ENCODE measurements at places on chromosomes 7 and 10. TPM values are rescaled to one million over a fixed set of nuclear protein-coding genes. Genes with fewer than 3 reads are reported as not detected.

Gene PRKG1
- 50.2 TPM for total RNA-seq

Gene HIBADH
- total RNA-seq = 10.6 TPM

- no peak overlapping the region for H3K27ac ChIP-seq
- H3K27me3 ChIP-seq = no peaks in the 10 kb centered on the region
- no peak for DNase-seq
- no peaks in the 10 kb centered on the region for H3K36me3 ChIP-seq
These were observed 136.0 kb upstream of the COL1A2 start for GRCh38 chr7:94258418-94259300.

Gene FEZF1
- not detected for total RNA-seq

GRCh38 chr7:50690541-50691011, 92.1 kb downstream of the GRB10 start:
- no peaks in the 10 kb centered on the region for H3K4me1 ChIP-seq
- no peaks in the 10 kb centered on the region for H3K27me3 ChIP-seq
- no peak overlapping the region for H3K27ac ChIP-seq
- no peak for DNase-seq

Gene RAPGEF5
- total RNA-seq = 65.8 TPM

Gene PAX4
- total RNA-seq = not detected

Gene CXCL12
- total RNA-seq = 288 TPM
